ENCODE measurements at places on chromosomes 12 and 14. TPM values are rescaled to one million over a fixed set of nuclear protein-coding genes. Genes with fewer than 3 reads are reported as not detected.

The FOXG1 gene
- total RNA-seq = 0.07 TPM

The RNASE2 gene
- not detected for total RNA-seq

The BICDL1 gene
- not detected for total RNA-seq

The CPNE6 gene
- total RNA-seq = not detected

The TAS2R7 gene
- 0.14 TPM for total RNA-seq

The TPPP2 gene
- total RNA-seq = not detected

The PNMA1 gene
- total RNA-seq = 51.9 TPM

The HOXC6 gene
- not detected for total RNA-seq

The TEX22 gene
- 0.14 TPM for total RNA-seq

The KLRF1 gene
- 0.27 TPM for total RNA-seq

The SRRM4 gene
- total RNA-seq = not detected

The GPRC5D gene
- not detected for total RNA-seq

The TOMM20L gene
- not detected for total RNA-seq

The GPR137C gene
- total RNA-seq = 0.53 TPM

The CABP1 gene
- not detected for total RNA-seq

The XPOT gene
- total RNA-seq = 118 TPM

The KRT4 gene
- not detected for total RNA-seq

The MANSC4 gene
- 0.14 TPM for total RNA-seq

The RFLNA gene
- 5.8 TPM for total RNA-seq

The RBP5 gene
- total RNA-seq = not detected

The ZNF385A gene
- 2.3 TPM for total RNA-seq

The ARMH4 gene
- 1.9 TPM for total RNA-seq

The DIO3 gene
- not detected for total RNA-seq

The RAD9B gene
- 0.36 TPM for total RNA-seq

The DAD1 gene
- 430 TPM for total RNA-seq

The SSTR1 gene
- 1.2 TPM for total RNA-seq

The BCL2L2 gene
- total RNA-seq = 18.5 TPM

The PROX2 gene
- not detected for total RNA-seq

The RDH12 gene
- total RNA-seq = not detected

The PZP gene
- total RNA-seq = 0.93 TPM

The SMOC1 gene
- 0.14 TPM for total RNA-seq

The ESPL1 gene
- total RNA-seq = 14.6 TPM

The KRT77 gene
- not detected for total RNA-seq

The OR6C65 gene
- not detected for total RNA-seq

The C12orf54 gene
- total RNA-seq = not detected

The KCNC2 gene
- not detected for total RNA-seq

The NPFF gene
- total RNA-seq = not detected

The TAS2R20 gene
- total RNA-seq = 8.6 TPM

The C14orf39 gene
- not detected for total RNA-seq

The ESR2 gene
- 0.27 TPM for total RNA-seq

The TOX4 gene
- 49.0 TPM for total RNA-seq

The ADCY6 gene
- total RNA-seq = 31.9 TPM

The SMAGP gene
- 23.1 TPM for total RNA-seq

The P2RX2 gene
- total RNA-seq = not detected

The GLI1 gene
- total RNA-seq = not detected

The SAMD4A gene
- total RNA-seq = 46.5 TPM

The GPX2 gene
- not detected for total RNA-seq

The SP1 gene
- 61.3 TPM for total RNA-seq

The ZNF891 gene
- total RNA-seq = 2.0 TPM

The RASAL1 gene
- total RNA-seq = not detected

All from thoracic aorta endothelial cell (primary cell).